NCI-H2227 treated with DMSO at 0.1 percent for 48 hours (cell line): ENCODE measurements at places on chromosomes 6 and 20.

DNA sequence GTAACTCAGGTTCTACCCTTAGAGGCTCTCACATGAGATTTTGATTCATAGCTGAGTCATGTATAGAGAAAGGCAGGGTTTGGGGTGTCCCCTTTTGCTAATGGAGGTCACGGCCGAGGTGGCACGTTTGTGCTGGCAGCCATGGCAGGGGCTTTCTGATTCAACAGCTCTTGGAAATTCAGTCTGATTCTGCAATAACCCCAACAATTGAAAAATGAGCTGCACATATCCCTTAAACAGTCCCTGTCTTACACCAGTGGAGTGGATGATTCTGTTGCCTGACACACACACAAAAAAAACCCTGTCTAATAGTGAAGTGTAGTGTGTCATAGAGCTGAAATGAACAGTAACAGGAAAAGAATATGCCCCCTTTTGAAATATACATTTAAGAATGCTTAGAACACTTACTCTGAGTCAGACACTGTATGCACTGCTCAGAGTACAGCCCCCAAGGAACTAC is 40.4 kb upstream of the ARG1 start:
- no peak for DNase-seq

DNA sequence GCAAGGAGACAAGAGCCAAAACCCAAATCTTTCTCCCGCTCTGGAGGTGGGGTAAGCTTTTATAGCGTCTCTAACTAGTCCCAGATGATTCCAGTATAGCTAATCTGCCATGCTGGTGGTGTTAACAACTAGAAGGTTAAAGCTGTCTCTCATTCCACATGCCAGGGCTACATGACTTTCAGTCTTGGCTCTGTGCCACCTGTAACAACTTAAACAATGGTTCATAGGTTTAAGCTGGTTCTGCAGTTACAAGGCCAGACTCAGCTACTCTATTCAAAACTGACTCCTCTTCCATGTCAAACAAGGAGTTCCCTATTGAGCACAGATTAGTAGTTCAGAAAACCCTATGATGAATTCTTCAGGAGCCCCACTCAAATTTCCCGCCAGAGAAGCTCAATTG is 128.9 kb downstream of the ELOVL4 start:
- no peak for DNase-seq

- peak; percentile 30 for DNase-seq
Measured at GRCh38 chr20:33531047-33531877, 41.4 kb downstream of the CBFA2T2 start.

DNA sequence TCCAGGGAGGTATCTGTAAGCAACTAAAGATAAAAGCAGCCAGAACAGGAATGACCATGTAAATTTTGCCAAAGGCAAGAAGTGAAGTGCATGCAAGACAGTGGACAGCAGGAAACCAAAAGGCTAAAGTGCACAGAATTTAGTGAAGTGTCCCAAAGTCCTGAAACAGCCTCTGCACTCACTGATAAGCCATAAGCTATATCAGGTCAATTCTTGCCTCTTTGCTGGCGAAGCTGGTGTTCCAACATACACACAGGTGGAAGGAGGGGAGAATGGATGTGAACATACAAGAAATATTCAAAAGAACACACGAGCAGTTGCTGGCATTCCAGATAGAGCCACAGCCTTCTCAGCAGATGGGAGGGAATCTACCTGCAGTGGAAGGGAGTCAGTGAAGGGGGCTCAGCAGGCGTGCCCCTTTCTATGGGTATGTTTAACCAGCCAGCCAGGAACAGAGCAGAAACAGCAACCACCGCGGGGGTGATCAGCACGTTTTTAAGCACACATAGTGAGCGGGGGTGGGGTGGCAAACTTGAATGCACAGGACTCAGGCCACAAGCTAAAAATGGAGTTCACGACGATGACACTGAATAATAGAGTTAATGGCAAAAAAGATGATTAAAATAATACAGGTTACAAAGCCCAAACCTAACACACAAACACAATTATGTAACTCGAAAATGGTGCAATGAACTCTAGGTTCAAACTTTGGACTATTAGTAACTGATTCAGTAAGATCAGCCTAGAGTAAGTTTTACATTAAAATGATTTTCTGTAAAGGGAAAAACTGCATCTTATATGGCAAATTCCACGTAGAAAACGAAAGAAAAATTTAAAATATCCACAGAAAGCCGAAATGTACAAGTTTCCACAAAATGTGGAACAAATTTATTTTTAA is 1.2 kb downstream of the ECI2 start:
- DNase-seq, result peak; percentile 9

- no peak for DNase-seq
Measured at GRCh38 chr6:158939255-158940159, 60.5 kb downstream of the RSPH3 start.

GRCh38 chr6:156582509-156582992 is 194.6 kb upstream of the ARID1B start:
- DNase-seq, result peak; percentile 5

GRCh38 chr20:23125625-23126191 is 39.6 kb upstream of the CD93 start:
- no peak for DNase-seq

DNA sequence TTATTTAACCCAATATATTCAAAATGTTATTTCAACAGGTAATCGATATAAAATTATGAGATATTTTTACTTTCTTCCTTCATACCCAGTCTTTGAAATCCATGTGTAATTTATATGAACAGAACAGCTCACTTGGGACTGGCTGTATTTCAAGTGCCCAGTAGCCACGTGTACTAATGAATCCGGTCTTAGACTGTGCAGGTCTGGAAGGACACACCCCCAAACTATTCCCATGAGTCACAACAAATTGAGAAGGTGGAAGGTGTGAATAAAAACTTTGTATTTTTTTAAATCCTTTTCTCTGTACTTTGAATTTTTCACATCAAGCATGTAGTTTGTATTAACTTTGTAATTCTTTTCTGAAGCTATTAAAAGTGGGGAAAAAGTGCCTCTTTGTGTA is 2.8 kb downstream of the UNC5CL start:
- DNase-seq, result no peak

DNA sequence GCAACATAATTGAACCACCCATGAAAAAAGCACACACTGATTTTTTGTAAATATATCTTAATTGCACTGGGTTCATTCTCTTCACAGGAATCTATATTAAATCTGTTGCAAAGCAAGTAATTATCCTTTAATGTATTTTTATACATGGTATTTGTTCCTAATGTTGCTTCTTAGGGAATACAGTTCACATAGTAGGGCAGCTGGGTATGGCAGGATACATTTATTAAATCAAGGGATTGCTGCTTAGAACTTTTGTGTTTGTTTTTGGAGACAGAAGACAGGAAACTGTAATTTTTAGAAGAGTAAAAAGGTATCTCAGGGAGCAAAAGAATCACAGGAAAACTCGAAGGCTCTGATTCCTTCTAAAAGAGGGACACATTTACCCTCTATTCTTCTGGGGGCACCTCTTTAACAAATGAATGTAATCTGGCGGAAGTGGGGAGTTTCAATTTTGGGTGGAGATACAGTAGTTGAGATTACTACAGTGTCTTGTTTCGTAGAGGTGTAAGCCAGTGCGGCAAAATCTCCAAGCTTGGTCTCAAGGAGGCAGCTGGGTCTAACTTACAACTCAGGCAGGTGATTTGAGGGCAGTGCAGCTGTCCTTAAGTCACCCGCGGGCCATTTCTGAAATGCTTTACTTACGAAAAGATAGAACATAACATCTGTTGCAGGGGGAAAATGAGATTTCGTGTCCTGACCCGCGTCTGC is 812 bp upstream of the SMIM13 start:
- DNase-seq, result no peak
